HCT116 (cell line): ENCODE measurements at places on chromosomes 4 and X.

DNA sequence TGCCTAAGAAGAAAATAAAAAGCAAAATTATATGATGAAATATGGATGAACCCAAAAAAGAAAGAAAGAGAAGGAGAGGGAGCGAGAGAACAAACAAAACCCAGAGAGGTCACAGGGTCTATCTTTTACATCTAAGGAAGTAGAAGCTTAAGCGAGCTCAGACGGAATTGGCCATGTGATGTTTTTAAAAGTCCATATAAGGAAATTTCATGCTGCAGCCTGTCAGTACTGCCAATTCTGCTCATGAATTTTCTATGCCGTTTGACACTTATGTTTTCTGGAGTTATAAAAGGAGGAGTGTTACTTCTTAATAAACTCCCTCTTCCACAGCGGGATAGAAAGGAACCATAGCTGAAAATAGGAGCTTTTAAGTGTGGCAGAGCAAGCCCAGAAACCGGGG, 32.9 kb upstream of the DCX start:
- DNase-seq, result no peak

- no peak for DNase-seq
These were observed 3.8 kb upstream of the CXCL9 start for GRCh38 chr4:76011018-76011670.

GRCh38 chrX:68762766-68763165, 66.1 kb upstream of the EFNB1 start:
- no peak for DNase-seq

DNA sequence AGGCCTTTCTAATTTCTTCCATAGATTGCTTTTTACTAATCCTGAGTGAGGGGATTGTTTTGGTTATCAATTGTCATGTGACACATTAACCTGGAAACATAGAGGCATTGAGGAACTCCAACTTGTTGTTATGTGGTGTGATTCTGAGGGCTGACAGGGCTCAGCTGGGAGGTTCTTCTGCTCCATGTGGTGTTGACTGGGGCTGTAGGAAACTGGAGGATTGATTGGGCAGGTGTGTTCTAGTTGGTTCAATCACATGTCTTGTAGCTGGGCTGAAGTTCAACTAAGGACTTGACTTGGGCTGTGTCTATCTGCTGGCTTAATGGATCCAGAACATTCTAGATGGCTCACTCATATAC, 10.8 kb upstream of the CRLF2 start:
- DNase-seq, result no peak

DNA sequence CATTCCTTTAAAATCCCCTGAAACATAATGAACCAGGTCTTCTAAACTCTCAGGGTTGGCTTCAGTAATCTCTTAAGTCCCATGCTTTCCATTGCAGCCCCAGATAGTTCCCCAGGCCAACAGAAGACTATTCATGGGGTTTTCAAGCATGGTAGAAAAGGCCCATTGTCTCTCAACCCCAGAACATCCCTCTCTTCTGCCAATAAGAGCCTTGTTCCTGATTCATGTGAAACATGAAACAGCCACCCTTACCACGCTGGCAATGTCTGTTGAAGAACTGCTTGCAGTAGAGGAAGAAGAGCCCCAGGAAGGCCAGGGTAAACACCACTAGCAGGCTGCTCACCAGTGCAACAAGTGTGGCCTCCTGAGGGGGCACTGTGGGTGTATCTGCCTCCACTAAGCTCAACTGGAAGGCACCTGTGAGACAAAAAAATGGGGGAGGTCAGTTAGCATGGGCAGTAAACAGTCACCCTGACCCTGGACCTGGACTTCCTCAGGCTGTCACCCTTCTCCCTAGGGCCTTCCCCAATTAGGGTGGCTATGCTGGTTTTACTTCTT, 36.4 kb downstream of the EDA2R start:
- DNase-seq, result no peak

GRCh38 chr4:82480771-82481505, 50.5 kb downstream of the ENOPH1 start:
- no peak for DNase-seq

DNA sequence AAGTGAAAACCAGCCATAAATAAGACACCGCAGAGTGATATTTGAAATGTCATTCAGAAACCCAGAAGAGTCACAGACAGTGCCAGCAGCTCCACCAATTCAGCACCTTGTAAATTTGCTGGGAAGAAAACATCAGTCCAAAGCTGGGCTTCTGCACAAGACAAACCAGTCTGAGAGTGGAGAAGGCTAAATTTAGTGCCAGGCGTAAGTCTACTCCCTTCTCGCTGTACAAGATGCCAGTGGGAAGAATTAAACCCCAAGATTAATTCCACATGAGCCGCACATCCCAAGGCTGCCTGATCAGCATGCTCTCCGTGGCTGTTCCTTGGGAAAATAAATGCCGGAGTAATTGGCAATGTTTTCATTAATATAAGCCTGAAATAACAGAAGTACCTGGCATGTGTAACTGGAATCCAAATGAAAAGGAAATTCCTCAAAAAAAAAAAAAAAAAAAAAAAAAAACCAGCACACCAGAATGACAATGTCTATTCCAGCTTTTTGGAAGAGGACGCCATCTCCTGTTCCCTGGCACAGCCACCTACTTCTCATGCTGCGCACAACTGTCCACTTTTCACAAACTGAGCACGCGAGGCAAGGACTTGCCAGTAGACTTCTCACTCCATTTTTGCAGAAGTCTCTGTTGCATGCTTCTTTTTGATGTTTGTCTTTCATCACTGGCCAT, 95.5 kb downstream of the NSUN7 start:
- no peak for DNase-seq

DNA sequence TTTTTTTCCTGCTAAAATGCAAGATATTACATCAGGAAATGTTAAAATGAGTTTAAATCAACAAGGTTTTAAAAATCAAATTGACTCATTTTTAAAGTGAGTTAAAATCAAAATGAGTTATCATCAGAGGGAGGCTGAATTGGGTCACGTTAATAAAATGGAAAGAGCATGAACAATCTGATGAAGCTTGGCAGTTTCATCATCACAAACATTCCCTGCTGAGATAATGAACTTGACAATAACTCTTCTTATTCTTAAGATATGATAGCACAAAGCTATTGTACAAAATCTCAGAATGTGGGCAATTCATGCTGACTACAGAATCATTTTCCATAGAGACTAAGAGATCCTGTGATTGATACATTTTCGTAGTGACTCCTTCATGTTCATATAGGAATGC, 1086.7 kb downstream of the STIM2 start:
- DNase-seq, result no peak

DNA sequence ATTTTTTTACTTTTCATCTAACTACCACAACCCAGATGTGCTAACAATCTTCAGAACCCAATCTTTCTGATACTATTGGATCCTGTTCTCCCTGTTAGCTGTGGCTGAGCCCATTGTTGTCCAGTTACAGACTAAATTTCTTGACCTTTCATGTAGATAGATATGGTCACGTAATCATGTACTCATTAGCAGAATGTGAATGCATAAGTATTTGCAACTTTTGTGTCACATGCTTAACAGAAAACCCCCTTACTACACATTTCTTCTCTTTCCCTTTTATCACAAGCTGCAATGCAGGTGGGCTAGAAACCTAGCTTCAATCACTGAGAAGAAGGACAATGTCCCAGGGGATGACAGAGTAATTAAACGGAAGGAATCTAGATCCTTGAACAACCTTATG, 13.1 kb upstream of the FAM13A start:
- no peak for DNase-seq

DNA sequence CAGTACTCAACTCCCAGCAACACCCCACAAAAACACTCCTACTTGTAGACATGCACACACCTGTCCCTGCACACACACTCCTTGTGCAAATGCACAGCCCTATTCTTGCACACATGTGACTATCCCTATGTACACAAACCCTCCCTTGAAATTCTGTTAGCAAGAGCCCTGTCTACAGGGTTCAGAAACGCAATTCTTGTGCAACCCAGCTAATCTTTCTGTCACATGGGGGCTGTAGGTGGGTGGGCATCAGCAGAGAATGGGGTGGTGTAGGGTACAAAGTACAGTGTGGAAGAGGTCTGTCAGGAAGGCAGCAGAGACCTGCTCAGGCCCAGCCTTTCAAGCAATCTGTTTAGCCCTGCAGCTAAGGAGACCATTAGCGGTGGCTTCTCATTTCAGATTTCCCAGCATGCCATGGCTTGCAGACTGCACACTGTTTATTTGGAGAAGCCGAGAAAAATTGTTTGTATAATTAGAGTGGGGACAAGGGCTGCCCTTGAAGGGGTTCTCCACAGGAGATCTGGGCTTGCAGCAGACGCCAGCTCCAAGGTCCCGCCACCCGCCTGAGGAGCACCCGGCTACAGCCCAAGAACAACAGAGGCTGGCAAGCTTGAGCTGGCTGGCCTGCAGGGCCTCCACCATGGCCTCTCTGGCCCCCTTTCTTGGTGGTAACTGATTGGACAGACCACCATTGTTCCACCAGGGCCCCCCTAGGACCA, 144.0 kb upstream of the PJA1 start:
- no peak for DNase-seq

DNA sequence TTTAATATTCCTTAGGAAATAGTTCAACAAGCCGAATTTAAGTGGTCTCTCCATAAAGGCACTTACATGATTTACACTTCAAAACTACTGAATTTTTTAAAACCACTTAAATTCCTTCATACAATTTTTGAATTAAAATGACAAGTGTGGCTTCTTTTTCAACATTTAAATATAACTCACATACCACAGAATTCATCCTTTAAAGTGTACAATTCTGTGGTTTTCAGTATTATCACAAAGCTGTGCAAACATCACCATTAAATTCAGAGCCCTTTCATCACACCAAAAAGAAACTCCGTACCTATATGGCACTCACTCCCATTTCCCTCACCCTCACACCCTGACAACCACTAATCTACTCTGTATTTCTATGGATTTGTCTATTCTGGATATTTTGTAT, 200.9 kb upstream of the MAB21L2 start:
- no peak for DNase-seq

GRCh38 chrX:39736216-39737211, 361.2 kb downstream of the BCOR start:
- DNase-seq, result no peak

DNA sequence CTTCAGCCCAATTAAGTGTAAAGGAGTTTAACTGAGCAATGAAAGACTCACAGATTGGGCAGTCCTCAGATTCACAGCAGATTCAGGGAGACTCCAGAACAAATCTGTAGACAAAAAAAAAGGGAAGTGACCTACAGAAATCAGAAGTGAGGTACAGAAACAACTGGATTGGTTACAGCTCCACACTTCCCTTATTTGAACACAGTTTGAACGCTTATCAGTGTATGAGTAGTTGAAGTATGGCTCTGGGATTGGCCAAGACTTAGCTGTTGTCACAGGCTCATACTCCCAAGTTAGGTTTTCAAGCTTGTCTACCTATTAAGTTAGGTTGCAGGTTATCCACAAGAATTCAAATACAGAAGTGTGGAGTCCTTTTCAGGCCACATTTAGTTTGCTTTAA, 112.4 kb upstream of the ELOVL6 start:
- no peak for DNase-seq

DNA sequence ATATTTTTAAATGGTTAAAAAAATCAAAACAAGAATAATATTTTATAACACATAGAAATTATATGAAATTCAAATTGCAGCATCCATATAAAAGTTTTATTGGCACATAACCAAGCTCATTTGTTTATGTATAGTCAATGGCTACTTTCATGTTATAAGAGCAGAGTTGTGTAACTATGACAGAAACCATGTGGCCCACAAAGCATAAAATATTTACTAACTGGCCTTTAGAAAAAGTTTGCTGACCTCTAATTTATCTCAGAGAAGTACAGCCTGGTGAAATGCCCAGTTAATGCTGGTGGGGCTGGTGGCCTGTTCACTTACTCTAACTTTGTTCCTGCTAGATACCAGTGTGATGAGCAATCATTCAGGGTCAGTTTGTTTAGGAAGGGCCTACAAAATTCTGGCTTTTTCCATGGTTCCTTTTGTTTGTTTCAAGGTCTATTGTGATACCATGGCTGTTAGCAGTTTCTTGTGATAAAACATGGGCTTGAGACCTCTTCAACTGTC, 104.6 kb downstream of the PPP1R2C start:
- no peak for DNase-seq

- no peak for DNase-seq
These were observed 424 bp upstream of the ZNF330 start for GRCh38 chr4:141220271-141220670.

GRCh38 chrX:68750316-68750715, 78.5 kb upstream of the EFNB1 start:
- no peak for DNase-seq

GRCh38 chr4:73856518-73856917, 3.4 kb downstream of the PF4V1 start:
- DNase-seq, result no peak

DNA sequence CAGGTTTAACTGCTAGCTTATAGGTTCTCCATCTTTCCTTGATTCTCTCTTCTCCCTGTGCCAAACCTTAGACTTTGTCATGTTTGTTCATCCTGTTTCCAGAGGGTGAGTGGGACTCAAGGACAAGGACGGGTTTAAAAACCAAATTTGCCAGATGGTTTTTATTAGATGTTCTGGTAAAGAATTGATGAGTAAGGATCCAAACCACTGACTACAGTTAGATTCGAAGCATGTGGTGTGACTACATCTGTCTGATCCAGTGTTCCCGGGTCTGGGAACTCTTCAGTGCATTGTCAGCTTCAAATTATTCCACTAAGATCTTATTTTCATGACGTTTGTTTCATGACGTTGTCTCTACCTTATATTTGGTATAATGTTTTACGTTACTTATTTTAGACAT, 37.5 kb downstream of the MTMR1 start:
- no peak for DNase-seq

DNA sequence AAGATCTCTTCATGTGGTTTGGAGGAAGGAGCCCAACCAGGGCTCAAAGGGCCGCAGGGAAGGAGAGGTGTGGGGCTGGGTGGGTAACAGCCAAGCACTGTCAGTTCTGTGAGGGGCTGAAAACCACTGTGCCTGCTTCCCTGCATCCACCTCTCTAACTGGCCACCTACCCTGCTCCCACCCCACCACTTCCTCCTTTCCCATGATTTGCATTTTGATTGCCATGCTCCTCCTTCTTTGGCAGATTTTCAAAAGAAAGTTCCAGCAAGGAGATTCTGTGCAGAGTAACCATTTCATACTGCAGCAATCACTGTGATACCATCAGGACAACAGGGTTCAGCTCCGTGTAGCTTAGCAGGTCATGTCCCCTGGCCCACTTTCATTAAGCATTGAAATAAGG, 1.8 kb downstream of the ZNF674 start:
- DNase-seq, result no peak

GRCh38 chr4:158192439-158193158, 17.7 kb upstream of the TMEM144 start:
- no peak for DNase-seq

DNA sequence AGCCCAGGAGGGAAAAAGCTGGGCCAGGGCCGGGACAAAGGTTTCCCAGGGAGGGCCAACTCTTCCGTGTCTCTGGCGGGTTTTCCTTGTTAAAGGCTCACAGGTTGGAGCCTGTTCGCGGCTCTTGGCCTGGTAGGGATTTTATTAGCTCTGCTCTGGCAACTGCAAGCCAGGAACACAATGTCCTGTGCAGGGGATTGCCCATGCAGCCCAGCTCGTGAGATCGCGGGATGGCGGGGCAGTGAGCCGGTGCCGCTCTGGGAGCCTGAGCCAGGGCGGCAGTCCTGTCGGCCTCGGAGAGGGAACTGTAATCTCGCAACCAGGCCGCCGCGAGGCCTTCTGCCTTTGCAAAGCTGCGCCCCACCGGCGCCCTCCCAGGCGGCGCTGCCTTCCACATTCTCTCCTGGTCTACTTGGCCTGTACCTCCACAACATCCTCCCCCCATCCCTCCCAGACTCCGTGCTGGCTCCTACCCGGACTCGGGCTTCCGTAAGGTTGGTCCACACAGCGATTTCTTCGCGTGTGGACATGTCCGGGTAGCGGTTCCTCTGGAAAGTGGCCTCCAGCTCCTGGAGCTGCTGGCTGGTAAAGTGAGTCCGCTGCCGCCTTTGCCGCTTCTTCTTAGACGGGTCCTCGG, 2.1 kb downstream of the PITX2 start:
- no peak for DNase-seq
